ENCODE measurements at places on chromosomes 2 and 18.

GRCh38 chr2:46967990-46968647 is 52.5 kb upstream of the MCFD2 start:
- ATAC-seq, result peak; percentile 83

DNA sequence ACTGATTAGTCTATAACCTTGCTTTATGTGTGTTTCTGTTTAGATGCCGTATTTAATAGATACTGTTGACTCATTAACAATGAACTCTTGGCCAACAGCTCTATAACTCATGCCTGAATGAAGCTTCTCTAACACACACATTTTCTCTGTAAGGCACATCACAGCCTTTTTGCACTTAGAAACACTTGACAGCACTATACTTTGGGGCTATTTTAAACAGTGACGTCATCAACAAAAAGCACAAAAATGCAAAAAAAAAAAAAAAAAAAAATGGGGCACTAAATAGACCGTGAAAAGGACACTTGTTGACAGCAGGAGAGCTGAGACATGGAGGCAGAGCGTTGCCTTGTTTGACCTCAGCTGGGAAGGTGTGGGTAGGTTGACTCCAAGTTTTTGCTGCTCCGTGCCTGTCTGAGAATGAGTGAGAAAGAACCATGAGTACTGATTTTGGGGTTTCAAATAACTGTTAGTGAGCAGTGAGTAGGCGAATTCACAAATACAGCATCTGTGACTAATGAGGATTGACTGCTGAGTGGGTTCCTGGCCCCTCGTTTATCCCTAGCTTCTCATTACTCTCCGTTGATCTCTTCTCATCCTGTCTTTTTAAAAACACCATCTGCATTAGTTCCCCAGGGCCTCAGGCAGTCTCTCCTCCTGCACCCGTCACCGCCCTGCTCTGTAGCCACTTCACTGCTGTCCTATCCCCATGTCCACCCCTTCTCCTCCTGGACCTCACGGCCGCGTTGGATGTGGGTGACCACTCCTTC is 24.4 kb downstream of the SPP2 start:
- ATAC-seq, result no peak

DNA sequence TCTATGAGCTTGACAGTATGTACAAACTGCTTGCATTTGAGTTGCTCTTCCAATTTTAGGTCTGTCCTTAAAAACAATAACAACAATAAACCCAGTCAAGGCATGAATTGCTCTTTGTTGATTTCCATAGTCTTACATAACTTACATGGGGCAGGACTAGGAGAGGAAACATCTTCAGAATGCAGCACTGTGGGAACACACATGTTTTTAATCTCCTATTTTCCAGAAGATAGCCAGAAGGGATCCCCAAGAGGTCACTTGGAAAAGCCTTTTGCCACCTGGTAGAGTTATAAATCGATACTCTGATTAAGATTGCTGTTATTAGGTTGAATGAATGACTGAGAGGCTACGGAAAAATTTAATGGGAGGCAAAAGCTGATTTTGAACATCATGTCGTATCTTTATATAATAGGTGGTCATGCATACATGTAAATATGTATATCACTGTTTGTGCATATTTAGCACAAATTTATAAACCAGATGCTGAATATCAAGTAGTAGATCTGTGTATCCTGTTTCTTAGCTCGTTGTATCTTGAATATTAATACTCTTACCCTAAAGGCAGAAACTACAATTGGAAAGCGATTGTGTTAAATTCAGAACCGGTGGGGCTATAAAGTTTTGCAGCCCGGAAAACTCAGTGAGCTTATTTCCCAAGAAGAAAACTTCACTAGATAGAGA is 479.4 kb upstream of the TCF4 start:
- ATAC-seq, result no peak

DNA sequence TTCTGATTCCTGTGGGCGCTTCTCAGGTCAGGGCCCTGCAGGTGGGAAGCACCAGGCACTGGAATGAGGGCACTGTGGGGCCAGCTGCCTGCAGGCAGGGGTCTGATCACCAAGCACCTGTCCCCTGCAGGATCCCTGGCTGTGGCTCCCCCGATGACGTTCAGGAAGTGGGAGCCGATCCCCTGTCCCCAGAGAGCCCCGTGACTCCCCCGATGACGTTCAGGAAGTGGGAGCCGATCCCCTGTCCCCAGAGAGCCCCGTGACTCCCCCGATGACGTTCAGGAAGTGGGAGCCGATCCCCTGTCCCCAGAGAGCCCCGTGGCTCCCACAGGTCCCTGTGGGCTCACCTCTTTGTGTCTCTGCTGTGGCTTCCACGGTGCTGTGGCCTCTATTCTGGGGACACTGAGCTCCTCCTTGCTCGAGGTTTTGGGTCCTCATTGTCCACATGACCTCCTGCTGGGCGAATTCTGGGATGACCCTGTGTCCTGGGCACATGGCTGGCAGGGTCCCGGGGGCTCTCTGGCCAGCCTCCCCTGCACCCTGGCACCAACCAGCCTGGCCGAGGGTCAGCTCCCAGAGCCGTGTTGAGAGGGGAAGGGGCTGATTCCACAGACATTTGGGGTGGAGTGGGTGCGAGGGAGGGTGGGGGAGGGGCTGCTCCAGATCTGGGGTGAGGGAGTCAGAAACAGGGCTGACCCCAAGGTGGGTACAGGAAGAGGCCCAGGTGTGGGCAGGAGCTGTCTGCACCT is 4.8 kb downstream of the NEU4 start:
- ATAC-seq, result peak; percentile 48

GRCh38 chr2:165064743-165065142 is 109.4 kb upstream of the SLC38A11 start:
- ATAC-seq, result no peak

DNA sequence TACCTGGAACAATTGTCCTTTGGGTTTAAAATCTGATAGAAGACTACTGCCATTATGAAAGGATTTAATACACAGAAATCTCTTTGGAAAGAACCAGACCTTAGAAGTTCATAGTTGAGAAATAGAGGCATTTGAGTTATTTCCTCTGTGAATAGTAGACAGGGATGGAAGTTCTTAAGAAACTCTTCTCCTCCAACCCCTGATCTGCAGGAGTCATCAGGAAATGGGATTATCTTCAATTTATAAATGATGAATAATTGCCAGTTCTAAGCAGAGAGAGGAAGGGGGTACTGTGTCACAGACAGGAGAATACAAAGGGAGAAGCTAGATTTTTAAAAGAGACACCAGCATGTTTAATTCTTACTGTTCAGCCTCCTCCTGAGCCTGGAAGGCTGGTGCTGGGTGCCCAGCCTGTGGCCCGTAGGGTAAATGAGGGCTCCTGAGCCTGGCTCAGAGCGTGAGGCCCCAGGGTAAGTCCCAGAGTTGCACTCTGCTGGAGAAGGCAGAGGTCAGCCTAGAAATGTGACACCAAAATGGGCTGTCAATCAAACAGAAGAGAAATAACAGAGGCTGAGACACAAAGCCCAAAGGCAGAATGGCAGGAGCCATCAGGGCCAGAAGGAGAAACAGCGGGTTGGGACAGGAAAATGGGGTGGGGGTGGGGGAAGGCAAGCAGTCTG is 58.2 kb upstream of the PKDCC start:
- ATAC-seq, result no peak

DNA sequence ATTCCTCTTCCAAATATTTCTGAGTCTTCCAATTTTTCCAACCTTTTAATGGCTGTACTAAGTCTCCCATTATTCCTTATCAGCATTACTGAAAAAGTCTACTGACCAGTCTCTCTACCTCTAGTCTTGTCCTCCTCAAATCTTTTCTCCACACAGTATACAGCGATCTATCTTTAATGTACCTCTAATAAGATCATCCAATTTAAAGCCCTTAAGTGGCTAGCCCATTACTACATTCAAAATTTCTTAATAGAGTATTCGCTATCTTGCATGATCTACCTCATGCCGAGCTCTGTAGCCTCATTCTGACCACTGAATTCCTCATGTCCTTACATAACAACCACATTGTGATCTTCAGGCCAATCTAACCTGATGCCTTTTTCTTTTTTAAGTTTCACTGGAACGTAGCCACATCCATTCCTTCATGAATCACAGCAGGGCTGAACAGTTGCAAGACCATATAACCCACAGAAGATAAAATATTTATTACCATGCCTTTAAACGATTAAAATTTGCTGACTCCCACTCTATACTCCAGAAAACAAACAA is 57.9 kb downstream of the SLC66A3 start:
- no peak for ATAC-seq

GRCh38 chr2:233256048-233256447 is 4.6 kb downstream of the ATG16L1 start:
- ATAC-seq, result no peak

- no peak for ATAC-seq
Measured at GRCh38 chr2:88735853-88736252, 44.4 kb downstream of the RPIA start.

DNA sequence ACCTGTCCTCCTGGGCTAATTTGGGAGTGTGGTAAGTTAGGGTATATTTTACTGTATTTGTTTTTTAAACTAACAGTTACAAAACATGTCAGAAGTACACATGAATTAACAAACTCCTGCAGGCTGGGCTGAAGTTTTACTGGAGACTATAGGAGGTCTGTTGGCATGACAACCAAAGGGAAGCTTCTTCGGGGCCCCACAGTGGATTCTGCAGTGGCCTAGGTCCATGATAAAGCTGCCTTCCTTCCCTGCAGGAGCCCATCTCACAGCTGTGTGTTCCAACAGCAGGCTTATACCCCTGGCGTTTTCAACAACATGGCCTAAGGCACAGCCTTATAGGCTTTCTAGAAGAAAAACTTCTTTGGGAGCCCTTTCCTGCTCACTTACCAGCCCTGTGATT is 128.0 kb upstream of the SETBP1 start:
- ATAC-seq, result no peak

Data from gastroesophageal sphincter (tissue), 4 donors.